ENCODE measurements at places on chromosomes 2 and 18. TPM values are rescaled to one million over a fixed set of nuclear protein-coding genes. Genes with fewer than 3 reads are reported as not detected.

Gene SMYD1
- not detected for total RNA-seq

Gene ALPI
- not detected for total RNA-seq

Gene COL6A3
- 18.6 TPM for total RNA-seq

Gene CRACDL
- total RNA-seq = 0.04 TPM

Gene SLC9A2
- total RNA-seq = not detected

Gene TMEM182
- total RNA-seq = 4.0 TPM

Gene TMEM247
- total RNA-seq = not detected

Gene CACNB4
- total RNA-seq = 0.08 TPM

Gene TSPYL6
- total RNA-seq = not detected

Gene INPP4A
- 41.7 TPM for total RNA-seq

Gene PPP1R1C
- total RNA-seq = not detected

Gene IL1B
- total RNA-seq = not detected

Gene ABHD1
- 0.34 TPM for total RNA-seq

Gene CNDP2
- 213 TPM for total RNA-seq

Gene ANKRD30BL
- not detected for total RNA-seq

Gene TYMS
- total RNA-seq = 314 TPM

Gene PAIP2B
- total RNA-seq = 1.7 TPM

Gene SPATA3
- total RNA-seq = 0.44 TPM

Gene C2orf66
- total RNA-seq = not detected

Gene IL36RN
- total RNA-seq = not detected

Gene MPP4
- not detected for total RNA-seq

Gene VWA3B
- total RNA-seq = not detected

Gene MC4R
- total RNA-seq = not detected

Gene TFPI
- total RNA-seq = not detected

Gene CCDC102B
- 1.4 TPM for total RNA-seq

Gene SLC19A3
- not detected for total RNA-seq

Gene CD8B2
- 3.2 TPM for total RNA-seq

Gene SERPINB2
- not detected for total RNA-seq

Gene KCNJ3
- total RNA-seq = not detected

Gene HNMT
- total RNA-seq = not detected

Gene UGT1A3
- total RNA-seq = not detected

Gene ANKRD53
- total RNA-seq = not detected

Gene NT5C1B
- not detected for total RNA-seq

Gene ITPRIPL1
- 60.7 TPM for total RNA-seq

Gene MYL12A
- total RNA-seq = 355 TPM

Gene DPP10
- total RNA-seq = not detected

Gene SOX11
- not detected for total RNA-seq

Gene ARHGAP15
- 36.1 TPM for total RNA-seq

Gene CROCC2
- not detected for total RNA-seq

Gene PRKAG3
- total RNA-seq = not detected

Gene SGPP2
- total RNA-seq = 5.6 TPM

Gene DHX57
- 27.6 TPM for total RNA-seq

Gene DUSP2
- 298 TPM for total RNA-seq

Gene PLA2R1
- not detected for total RNA-seq

Gene SPC25
- 29.0 TPM for total RNA-seq

Gene CDH7
- total RNA-seq = not detected

Gene EVX2
- total RNA-seq = not detected

Gene CAVIN2
- not detected for total RNA-seq

Gene NYAP2
- not detected for total RNA-seq

Gene ADRA2B
- 0.34 TPM for total RNA-seq

Gene ACTG2
- total RNA-seq = not detected

Gene TMEM163
- total RNA-seq = 0.10 TPM

Gene SDC1
- total RNA-seq = 0.13 TPM

Gene AGXT
- not detected for total RNA-seq

Gene LYG1
- total RNA-seq = 0.86 TPM
